ENCODE measurements at places on chromosomes 3 and 15.
A peak's percentile ranks its signal among the peaks of the same experiment; 100 is the strongest.

DNA sequence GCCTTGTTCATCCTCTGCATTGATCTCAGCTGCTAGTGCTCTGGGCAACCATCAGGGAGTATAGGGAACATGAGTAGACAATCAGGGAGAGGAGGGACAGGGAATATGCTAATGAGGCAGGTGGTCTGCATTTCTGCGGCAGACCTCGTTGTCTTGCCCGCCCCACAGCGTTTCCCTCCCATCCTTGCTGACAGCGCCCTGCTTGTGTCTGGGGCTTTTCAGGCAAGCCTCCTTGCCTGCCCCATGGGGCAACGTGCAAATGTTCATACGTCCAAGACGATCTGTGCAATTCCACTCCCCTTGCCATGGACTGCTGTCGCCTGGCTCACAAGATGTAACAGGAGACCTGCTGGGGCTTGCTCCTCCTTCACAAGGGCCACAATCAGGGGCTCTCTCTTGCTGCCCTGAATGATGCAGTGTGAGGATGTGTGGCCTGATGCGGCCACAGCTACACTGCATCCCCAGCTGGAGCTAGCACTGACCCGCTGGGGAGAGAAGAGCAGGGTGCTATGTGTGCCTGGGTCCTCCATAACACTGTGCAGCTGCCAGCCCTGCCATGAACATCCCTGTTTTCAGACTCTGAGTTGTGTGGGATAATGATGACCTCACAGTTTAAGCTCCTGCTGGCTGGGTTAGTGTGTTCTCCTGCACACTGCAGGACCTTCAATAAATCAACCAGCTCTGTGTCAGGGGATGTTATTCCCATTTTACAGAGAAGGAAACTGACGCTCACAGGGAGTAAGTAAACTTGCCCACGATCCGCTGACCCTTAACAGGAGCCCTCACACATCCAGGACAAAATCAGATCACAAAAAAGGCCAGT lies 211.3 kb downstream of the KLF13 start:
- ATAC-seq, result no peak

DNA sequence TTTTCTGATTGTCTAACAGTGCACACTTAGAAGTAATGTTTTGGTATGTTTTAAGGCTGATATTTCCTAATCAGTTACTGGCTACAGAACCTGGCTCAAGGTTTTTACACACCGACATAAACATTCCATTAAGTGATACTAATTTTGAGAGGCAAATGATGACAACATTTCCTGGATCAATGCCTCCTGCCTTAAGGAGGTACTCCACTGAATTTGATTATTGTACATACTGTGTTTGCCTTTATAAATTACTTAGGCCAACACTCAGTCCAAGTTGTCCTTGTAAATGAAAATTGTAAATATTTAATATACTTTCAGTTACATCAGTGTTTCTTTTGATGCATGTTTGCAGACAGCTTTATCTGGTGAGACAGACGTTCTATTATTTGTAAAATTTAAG lies 24.2 kb upstream of the LXN start:
- no peak for ATAC-seq

DNA sequence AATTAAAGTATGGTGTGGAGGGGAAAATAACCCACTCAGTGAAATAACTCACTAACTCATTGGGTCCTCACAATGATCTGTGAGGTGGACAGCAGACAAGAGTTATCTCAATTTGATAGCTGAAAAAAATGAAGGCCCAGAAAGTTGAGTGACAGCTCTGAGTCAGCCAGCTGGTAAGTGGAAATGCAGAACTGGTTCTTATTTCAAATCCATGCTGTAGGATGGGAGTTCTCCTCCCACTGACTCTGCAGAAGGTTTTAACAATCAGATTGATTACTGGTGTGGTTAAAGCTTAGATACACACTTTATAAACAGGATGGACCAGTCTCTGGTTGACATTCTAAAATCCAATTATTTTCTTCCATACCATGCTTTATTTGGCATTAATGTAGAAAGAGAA lies 87.0 kb upstream of the LMOD3 start:
- ATAC-seq, result no peak

- ATAC-seq, result no peak
Measured at GRCh38 chr3:57234613-57235575, 7.4 kb downstream of the APPL1 start.

DNA sequence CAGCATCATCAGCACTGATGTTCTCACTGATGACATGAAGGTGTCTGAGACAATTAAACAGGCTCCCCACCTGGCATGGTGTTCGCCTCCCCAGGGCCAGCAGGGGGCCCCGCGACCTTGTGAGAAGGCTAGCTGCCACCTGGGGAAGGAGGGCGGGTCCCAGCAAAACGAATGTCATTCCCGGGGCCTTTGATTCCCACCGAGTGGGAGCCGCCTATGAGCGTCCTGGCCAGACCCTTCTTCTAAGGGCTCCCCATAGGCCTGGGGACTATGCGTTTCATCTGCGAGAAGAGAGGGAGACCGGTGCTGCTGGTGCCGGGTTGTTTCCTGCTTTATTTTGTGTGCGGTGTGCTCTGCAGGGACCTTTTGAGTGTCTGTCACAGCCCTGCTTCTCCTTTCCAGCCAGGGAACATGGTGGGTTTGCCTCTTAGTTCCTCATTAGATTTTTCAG lies 20.5 kb upstream of the MINDY4B start:
- ATAC-seq, result peak; percentile 67

GRCh38 chr3:175735866-175736265 lies 876.7 kb downstream of the NAALADL2 start:
- no peak for ATAC-seq

DNA sequence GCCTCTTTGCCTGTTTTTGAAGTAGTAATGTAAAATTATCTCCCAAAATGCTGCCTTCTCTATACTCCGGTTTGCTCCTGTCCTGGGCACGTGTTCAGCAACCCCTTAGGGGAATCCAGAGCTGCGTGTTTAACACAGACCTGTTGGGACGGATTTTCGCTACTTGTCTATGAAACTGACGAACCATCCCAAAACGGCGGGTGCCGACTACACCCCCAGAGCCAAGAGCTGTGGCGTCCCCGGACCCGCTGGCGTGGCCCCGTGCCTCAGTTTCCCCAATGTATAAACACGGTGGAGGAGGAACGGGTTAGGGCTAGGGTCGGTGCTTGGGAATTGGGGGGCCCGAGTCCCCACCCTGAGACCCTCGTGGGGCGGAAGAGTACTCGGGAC lies 473 bp downstream of the FHIT start:
- no peak for ATAC-seq

DNA sequence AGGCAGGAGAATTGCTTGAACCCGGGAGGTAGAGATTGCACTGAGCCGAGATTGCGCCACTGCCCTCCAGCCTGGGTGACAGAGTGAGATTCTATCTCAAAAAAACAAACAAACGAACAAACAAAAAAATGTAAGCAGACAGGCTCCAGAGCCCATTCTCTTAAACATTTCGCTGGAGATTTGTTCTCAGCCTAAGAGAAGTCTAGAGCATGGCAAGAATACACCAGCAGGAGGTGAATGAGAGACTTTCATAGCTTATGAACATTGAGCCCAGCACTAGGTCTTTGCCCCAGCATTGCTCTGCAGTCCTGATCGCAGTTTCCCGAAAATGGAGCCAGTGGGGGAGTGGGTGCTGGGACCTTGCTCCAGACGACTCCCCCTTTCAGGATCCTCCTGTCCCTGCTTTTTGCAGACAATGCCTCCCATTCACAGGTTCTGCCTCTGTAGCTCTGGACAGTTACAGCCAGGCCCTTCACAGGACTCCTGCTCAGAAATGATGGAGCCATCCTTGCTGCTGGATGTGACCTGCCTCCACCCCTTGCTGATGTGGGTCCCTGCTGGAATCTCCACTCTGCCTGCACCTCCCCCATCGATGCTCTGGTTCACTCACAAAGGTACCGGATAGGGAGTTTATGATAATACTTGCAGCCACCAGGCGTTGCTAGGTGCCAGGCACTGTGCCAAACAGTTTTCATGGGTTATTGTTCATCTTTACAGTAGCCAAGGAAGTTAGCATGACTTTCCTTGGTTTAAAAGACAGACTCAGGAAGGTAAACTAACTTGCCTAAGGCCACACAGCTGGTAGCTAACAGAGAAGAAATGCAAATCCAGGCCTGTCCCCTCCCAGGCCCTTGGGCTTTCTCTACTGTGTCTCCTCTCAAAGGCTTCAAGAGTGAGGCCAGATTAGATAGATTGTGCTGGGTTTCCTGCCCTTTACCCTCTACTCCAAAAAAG lies 329.7 kb upstream of the TLE3 start:
- no peak for ATAC-seq

- ATAC-seq, result peak; percentile 7
Measured at GRCh38 chr3:196868297-196868661, 559 bp downstream of the SENP5 start.

- ATAC-seq, result no peak
Measured at GRCh38 chr3:18591120-18591519, 166.0 kb upstream of the SATB1 start.

DNA sequence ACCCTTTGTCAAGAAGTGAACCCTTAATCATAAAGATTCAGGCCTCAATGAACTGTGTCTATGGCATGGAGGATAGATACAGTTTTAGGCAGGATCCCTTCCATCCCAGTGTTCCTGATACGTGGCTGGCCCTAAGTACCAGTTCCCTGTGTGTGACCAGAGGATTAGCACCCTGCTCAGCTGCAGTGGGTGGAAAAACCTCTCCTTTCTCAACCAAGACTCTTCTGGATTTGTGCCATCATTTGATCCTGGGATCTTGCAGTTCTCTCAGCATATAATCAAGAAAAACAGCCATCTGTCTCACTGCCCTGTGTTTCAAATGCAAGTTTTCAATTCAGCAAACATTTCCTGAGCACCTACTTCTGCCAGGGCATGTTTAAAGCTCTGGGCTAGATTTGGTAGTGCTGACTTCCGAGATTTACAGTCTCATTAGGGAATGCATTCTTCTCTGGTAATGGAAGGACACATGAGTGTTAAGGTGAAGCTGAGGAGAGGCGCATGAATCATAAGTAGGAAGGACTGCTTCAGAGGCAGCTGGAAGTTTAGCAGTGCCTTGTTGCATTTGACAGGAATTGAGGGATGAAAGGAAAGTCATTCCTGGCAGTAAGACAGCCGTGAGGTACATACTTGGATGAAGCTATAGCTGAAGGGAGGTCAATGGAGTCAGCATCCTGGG lies 388.3 kb downstream of the MFSD1 start:
- ATAC-seq, result no peak

DNA sequence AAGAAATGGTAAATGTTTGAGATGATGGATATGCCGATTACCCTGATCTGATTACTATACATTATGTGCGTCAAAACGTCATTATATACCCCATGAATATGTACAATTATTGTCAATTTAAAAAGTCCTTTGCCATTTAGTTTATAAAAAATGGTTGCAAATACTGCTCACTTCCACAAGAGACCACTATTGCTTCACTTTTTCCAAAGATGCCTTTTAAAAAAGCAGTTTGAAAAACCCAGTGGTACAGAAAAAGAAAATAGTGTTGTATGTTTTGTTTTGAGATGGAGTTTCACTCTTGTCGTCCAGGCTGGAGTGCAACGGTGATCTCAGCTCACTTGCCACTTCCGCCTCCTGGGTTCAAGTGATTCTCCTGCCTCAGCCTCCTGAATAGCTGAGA lies 39.3 kb downstream of the EDEM1 start:
- ATAC-seq, result no peak

DNA sequence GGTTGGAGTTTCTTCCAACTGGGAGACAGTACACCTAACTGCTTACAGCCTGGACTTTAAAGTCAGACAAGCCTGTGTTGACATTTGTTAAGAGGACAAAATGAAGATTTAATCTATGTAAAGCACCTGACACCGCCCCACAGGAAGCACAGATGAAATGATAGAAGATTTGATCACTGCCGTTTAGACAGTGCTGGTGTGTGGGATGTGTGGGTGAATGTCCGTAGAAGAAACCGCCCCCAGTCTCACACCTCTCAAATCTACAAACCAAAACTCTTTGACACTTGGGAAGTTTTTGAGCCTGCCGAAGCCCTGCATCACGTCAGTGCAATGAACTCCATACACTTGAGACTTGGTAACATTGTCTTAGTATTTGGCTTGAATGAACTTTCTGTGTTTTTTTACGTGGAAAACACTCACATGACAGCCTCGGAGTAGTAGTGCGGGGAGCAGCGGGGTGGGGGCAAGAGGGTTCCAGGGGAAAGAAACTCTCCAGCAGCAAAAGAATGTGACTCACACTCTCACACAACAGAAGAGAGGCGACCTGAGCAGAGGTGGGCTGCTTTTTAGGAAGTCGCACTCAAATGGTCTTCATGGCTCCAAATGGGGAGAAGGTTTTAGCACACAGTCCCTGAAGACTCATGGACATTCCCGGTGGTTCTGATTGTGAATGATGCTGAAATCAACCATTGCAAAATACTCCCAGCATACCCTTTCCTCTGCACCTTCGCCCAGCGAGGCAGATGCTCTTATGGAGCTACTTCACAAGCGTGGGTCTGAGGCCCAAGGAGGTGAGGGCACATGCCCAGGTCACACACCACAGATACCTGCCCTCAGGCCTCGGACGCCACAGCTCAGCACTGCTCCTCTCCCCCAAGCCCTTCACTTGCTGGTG lies 79.2 kb downstream of the SRGAP3 start:
- peak; percentile 20 for ATAC-seq

All from activated CD4-positive, CD25-positive, alpha-beta regulatory T cell treated with anti-CD3 and anti-CD28 coated beads, Interleukin-2, amount 50 U/mL, for 24 hours (primary cell).